ENCODE measurements at places on chromosomes 16 and 17.

- DNase-seq = no peak
These were observed at the start of gene KIF19 for GRCh38 chr17:74325743-74326379. TSS of gene KIF19 (plus strand) at chr17:74326226. CDS start at chr17:74326350, 124 bp downstream.

GRCh38 chr16:84735849-84736586, 36.2 kb downstream of the USP10 start:
- DNase-seq = no peak

DNA sequence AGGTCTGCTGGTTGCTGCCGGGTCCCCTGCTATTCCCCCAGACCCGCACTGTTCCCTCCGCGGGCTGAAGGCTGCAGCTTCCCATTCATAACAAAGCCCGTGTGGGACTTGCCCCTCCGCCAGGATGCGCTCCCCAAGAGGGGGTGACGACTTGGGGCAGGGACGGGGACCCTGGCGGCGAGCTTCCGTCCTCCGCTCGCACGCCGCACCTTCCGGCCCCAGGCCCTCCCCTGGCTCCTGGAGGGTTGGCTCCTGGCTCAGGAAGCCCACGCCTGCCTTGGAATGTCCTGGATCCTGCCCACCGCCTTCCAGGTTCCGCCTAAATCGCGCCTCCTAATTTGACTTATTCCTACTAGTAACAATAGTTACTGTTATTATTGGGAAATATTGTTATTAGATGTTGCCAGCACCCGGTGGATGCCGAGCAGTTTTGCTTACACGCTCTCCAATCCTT, 1.1 kb upstream of the TFAP4 start:
- no peak for DNase-seq

GRCh38 chr17:77933777-77934398, 24.6 kb upstream of the TNRC6C start:
- no peak for DNase-seq

DNA sequence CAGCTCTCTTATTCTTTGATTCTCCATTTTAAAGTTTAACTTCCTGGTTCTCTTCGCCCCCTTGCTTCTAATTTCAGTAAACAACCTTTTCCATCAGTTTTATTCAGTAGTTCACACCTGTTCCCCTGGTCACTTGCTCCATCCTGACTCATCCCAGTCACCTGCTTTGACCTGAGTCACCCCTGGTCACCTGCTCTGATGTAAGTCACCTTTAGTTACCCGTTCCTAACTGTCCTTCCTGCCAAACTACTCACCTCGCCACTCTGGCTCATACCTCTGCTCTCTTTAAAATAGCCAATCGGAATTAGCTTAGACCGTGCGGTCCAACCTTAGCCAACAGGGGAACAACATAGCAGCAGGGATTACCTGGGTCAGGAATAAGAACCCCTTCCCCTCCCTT, 4.7 kb upstream of the NLRC5 start:
- DNase-seq = no peak

GRCh38 chr16:70809392-70810060, 8.6 kb upstream of the VAC14 start:
- no peak for DNase-seq

- DNase-seq = no peak
These were observed 669.1 kb upstream of the SALL1 start for GRCh38 chr16:51820176-51820575.

- no peak for DNase-seq
These were observed 117.8 kb downstream of the C16orf95 start for GRCh38 chr16:87199379-87199778.
